ENCODE measurements at places on chromosomes 4 and X.

DNA sequence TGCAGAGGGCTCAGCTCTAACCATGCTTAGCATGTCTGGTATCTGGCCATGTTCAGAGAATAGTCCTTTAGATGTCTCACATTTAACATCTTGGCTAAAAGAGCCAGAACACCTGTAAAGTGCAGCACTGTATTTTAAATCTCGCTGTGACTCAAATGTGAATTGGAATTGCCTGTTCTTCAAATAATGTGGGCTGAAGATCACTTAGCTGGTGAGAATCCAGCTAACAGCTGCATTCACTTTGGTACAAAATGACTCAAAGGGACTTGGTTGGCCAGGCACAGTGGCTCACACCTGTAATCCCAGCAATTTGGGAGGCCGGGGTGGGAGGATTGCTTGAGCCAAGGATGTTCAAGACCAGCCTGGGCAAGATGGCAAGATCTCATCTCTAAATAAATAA is 63.5 kb upstream of the PLAC8 start:
- DNase-seq: no peak

DNA sequence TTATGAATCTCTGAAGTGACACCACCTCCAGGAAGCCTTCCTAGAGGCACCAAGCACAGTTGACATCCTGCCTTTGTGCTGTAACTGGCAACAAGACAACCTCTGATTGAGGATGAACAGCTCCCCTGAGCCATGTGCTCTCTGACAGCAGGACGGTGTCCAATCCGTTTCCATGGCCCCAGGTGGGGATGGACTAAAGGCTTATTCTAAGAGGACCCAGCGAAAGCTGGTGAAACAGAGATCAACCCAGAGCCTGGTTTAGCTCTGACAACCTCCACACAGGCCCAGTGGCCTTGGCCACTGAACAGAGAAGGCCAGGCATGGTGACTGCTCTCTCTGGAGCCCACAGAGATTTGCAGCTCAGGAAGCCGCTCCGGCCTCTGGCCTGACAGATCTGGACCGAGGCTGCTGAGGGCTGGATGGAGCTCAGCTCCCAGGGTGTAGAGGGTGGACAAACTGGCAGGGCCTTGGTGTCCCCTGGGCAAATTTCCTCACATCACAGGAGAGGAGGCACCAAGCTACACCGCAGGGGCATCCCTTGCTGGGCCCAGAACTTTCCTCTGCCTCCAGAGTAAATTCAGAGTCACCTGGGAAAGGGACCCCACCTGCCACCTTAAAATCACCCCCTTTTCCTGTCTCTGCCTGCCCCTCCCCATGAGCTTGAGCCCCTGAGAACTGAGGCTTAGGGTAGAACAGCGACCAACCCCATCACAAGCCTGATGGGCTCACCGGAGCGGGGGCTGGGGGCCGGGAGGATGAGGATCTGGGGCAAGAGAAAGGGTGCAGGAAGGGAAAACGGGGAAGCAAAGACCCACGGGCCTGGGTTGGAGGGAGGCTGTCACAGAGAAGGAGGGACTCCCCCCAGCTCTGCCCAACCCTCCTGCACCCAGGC is 40.2 kb downstream of the HMX1 start:
- DNase-seq: no peak

DNA sequence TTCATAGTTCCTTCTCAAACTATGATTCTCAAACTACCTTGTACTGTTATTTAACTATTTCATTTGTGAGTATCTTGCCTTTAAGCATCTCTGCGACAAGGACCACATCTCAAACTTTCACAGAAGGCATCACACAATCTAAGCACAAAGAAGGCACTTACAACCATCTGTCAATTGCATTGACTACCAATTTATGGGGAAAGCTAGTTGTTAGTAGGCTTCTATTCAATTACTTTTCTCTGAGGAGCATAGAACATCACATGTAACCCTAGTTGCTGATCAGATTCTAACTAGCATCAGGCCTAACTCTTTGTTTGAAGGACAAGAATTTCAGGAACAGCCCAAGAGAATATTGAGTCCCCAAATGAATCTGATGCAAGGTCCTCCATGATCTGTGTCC is 74.9 kb downstream of the GPC3 start:
- DNase-seq: no peak

DNA sequence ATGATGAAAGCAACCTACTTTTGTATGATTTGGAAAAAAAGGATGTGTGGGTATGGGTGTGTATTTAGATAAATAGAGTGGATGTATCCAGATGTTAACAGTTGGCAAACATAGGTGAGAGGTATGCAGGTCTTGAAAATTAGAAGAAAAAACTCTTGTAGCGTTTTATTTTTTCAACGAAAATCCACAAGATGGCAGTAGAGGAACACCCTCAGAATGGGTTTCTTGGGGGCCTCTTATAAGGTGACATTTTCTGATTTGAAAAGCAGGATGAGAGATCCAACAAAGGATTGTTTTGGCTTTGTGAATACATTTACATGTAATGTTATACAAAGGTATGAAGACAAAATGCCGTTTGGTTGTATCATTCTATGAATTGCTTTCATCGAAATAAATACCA is 68.3 kb downstream of the FMR1NB start:
- DNase-seq: peak; percentile 76

- no peak for DNase-seq
Observed at GRCh38 chr4:54930226-54930625, 195.2 kb downstream of the KDR start.

DNA sequence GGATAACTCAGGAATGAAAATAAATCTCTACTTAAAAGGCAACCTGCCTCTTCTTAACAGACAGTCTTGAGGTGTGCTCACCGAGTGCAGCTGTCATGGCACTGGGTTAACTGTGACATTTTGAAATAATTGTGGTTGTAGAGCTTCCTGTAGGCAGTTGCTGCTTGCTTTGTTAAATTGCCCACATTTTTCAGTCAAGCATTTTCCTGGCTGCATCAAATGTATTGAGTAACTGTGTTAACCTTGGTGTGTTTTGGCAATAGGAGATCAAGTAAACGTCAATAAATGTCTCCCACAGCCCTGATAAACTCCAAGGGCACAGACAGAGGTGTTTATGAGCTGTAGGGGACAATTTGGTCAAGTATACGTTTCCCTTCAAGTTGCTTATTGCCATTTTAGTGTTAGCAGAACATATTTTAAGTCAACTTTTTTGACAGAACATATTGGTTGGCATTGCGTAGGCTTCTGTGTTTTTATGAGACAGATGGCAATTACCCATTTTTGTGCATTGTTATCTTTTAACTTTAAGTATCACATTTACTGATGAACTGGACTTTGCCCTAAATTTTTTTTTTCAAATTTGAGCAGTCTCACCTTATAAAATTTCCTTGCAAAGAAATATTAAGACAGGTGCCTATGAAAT is 527.4 kb downstream of the C4orf33 start:
- DNase-seq: no peak

- peak; percentile 68 for DNase-seq
Observed at GRCh38 chr4:21134994-21135393, 434.7 kb downstream of the PACRGL start.

DNA sequence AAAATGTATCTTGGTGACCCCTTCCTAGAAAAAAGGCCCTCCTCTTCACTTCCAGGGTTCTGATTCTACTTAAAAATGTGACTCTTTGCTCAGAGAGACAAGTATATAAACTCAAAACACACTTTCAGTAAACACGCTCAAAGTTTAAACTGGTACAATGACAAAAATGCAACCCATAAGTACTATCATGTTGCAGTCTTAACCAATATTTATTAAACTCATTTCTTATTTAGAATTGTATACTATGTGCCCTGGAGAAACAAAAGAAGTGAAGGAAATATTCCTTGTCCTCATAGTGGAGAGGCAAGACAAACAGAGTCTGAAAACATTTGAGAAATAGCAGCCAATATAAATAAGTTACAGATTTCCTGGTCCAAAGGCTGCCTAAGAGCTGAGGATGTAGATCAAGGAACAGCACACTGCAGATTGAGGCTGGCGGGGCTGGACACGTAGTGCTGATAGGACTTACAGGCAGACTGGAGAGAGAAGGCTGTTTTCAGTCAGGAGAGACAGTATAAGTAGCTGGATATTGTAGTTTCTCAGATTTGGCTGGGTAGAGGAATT is 39.1 kb upstream of the ANXA3 start:
- no peak for DNase-seq

DNA sequence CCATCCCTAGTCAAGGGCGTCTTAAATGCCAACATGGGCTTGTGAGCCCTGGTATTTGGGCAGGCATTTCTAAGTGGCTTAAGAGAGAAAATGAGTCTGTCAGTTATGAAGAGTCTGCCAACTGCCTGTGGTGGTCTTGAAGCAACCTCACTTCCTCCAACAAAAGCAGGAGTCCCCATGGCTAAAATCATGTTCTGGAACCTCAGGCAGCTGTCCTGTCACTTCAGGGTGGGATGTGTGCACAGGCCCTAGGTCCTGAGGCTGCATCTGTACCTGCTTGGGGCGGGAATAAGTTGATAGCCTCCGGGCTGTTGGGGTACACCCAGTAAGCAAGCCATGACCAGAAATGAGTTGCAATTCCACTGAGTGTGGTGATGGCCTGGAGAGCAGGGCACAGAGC is 115.0 kb upstream of the SCML1 start:
- DNase-seq: no peak

- DNase-seq: no peak
Observed at GRCh38 chrX:96846841-96847240, 36.9 kb upstream of the RPA4 start.

- no peak for DNase-seq
Observed at GRCh38 chrX:30887721-30888120, 1.3 kb downstream of the TAB3 start.

GRCh38 chr4:145266881-145267280 is 86.5 kb upstream of the OTUD4 start:
- DNase-seq: no peak

- DNase-seq: no peak
Observed at GRCh38 chr4:39020130-39020529, 12.1 kb downstream of the TMEM156 start.

GRCh38 chr4:112859456-112860184 is 189.8 kb upstream of the ANK2 start:
- no peak for DNase-seq

DNA sequence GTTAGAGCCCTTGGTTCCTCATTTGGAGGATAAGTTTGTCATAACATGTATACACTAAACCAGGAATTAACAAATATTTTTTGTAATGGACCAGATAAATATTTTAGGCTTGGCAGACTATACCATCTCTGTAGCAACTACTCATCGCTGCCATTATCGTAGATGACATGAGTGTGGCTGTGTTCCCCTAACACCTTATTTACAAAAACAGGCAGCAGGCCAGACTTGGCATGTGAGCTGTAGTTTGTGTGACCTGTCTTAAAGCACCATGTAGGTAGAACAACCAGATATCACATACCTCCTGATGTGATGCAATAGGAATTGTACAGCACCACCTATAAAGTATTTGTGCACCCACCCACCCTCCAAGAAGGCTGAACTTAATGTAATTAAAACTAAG is 82.0 kb downstream of the RASGEF1B start:
- no peak for DNase-seq

GRCh38 chr4:21290562-21290961 is 590.3 kb downstream of the PACRGL start:
- no peak for DNase-seq

- peak; percentile 1 for DNase-seq
Observed at GRCh38 chr4:45408996-45409395, 682.6 kb upstream of the GNPDA2 start.

DNA sequence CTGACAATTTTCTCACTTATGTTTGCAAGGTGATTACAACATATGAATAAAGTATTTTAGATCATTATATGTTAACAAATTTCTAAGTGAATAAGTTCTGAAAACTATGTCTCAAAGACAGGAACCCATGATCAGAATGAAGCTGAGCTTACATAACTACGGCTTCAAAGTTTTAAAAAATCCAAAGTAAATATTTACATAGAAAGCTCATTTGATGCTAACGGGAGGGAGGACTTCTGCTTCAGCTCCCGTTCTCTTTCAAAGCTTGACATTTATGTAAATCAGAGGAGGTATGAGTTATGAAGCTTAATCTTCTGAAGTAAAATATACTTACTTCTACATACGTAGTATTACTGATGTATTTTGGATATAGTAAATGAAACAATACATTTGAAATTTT is 72.9 kb upstream of the PDLIM3 start:
- DNase-seq: no peak

DNA sequence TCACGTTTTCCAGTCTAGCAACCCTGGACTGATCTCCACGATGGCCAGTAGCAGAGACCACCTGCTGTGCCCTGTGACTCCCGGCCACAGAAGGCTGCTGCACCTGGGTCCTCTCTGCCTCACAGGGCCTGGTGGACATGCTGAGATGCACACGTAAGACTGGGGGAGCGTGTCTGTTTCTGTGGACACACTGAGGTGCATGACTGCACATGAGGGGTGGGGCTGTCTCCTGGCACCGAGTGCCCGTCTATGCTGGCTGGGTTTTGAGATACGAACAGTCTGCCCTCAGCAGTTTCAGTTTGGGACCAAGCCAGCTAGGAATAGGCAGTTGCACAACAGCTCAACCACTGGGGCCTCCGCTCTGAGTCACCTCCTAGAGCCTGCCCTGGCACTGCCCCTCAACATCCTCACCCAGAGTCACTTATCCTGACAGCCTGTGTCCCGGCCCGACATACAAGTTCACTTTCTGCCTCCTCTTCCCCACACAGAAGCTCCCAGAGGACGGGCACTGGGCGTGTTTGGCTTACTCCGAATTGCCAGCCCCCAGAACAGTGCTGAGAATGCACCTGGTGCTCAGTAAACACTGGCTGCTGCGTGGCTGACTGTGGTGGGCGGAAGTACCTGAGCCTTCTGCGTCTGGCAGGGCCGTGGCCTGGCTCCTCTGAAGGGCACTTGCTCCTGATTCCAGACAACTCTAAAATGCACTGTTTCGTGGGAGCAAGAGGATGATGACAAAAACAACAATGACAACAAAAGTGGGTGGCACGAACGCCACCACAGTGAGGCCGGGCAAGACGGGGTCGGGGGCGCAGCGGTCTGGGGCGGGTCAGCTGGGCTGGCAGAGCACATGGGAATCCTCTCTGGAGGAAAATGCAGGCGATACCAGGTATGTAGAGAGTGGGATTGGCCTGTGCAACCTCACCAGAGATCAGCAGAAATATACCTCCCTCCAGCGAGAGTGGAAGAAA is 30.9 kb downstream of the RNF212 start:
- DNase-seq: no peak

DNA sequence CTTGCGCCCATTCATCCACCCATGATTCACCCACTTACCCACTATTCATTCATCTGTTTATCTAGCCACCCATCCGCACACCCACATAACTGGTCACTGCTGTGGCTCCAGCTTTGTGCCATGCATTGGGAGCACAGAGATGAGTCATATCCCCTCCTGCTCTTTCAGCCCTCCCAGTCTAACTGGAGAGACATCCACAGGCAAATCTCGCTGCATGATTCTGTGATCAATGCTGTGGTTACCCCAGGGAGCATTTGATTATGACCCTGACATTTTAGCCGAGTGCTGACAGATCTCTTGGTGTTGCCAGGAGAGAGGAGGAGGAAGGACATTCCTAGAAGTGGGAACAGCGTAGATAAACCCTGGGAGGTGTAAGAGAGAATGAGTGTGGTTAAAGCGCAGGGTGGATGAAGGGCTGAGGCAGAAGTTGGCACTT is 10.4 kb upstream of the PORCN start:
- no peak for DNase-seq
